ENCODE measurements at places on chromosomes 5 and 9. TPM values are rescaled to one million over a fixed set of nuclear protein-coding genes. Genes with fewer than 3 reads are reported as not detected.
A peak's percentile ranks its signal among the peaks of the same experiment; 100 is the strongest.

Gene PDE6A
- not detected for total RNA-seq

DNA sequence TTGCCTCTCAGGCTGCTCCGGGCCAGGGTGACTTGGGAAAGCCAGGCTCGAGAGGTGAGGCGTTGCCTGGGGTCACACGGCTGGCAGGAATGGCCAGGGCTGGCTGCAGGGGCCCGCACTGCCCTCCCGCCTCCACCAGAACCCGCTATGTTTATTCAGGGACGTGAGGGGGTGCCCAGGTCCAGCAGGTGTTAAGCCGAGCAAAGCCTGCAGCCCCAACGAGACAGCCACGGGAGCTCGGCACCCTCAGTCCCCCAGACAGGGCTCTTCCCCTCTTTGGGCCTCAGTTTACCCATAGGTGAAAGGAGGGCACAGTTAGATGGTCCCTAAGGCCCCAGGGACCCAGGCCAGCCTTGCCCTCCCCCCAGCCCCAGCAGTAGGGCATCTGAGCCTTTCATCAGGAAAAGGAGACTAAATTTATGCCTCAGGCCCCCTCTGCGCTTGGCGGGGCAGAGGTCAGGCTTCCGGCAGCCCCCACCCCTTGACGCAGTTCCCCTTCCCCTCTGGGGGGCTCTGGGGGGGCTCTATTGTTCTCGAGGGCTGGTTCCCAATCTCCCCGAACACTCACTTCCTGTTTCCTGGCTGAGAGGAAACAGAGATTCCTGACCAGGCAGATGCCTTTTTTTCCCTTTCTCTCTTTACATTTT, 7.1 kb upstream of the EGFL7 start:
- DNase-seq: no peak

- no peak for DNase-seq
Measured at GRCh38 chr5:107500840-107501239, 169.9 kb downstream of the EFNA5 start.

Gene CIZ1
- 128 TPM for total RNA-seq

Gene SIMC1
- 21.1 TPM for total RNA-seq

Gene NAIP
- total RNA-seq: 33.5 TPM

- no peak for DNase-seq
Measured at GRCh38 chr5:67537439-67538148, 341.0 kb upstream of the CD180 start.

Gene SPATA31E1
- not detected for total RNA-seq

Gene GABRA1
- total RNA-seq: not detected

Gene CRB2
- total RNA-seq: not detected

- DNase-seq: no peak
Measured at GRCh38 chr9:13804532-13804931, 509.4 kb downstream of the NFIB start.

DNA sequence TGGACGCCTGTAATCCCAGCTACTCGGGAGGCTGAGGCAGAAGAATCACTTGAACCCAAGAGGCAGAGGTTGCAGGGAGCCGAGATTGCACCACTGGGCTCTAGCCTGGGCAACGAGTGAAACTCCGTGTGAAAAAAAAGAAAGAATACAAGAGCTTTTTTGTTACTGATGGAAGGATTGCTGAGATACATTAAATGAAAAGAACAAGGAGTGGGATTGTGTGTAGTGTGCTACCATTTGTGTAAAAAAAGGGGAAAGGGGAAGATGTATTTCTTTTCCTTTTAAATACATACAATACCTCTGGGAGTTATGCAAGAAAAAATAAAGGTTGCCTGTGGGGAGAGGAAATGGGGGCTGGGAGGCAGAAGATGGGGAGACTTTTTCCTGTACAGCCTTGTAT, 14.7 kb upstream of the GARNL3 start:
- DNase-seq: no peak

Gene SLC6A3
- total RNA-seq: not detected

DNA sequence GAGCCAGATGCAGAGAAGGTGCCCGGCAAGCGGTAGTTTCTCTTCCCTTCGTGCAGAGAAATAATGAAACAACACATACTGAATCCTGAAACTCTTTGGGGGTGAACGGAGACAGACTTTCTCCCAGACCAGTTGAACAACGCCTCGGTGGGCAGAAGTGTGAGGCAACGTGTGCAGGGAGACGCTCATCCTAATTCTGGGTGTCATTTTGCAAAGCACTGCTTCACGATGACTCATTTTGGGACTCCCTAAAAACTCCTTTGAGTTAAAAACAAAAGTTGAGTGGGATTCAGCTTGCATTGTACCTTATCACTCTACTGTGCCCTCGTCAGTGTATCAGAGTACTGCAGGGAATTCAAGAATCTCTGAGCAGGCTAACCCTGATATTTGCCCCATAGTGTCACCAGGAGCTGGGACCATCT, 3.5 kb upstream of the NEK6 start:
- no peak for DNase-seq

- DNase-seq: no peak
Measured at GRCh38 chr9:6959270-6960000, 201.7 kb downstream of the KDM4C start.

Gene ORM2
- not detected for total RNA-seq

Gene TERT
- total RNA-seq: 0.22 TPM

DNA sequence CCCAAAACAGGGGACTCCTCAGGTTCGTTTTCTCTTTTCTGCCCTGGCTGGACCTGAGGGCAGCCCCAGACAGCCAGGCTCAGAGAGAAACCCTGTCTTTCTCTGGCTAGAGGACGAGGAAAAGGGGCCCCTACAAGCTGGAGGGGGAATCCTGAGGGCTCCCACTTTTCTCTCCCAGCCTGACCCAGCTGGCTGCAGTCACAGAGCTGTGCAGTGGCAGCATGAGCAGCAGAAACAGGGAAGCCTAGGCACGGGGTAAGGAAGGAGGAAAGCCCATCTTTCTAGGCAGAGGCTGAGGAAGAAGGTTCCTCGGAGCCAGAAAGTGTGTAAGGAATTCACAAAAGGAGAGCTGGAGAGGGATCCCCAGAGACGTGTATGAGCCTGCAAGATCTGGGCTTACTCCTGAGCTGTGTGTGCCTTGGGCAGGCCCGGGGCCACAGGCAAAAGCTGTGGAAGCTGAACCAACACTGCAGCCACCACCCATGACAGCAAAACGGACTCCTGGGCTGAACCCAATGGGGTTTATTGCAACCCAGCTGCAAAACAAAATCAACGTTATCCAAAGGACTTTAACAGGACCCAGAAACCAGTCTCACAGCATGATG, 16.2 kb downstream of the CAMSAP1 start:
- no peak for DNase-seq

- no peak for DNase-seq
Measured at GRCh38 chr5:57396701-57397100, 85.9 kb downstream of the ACTBL2 start.

- no peak for DNase-seq
Measured at GRCh38 chr9:89372979-89373378, 54.7 kb downstream of the SECISBP2 start.

Gene GABRA6
- not detected for total RNA-seq

DNA sequence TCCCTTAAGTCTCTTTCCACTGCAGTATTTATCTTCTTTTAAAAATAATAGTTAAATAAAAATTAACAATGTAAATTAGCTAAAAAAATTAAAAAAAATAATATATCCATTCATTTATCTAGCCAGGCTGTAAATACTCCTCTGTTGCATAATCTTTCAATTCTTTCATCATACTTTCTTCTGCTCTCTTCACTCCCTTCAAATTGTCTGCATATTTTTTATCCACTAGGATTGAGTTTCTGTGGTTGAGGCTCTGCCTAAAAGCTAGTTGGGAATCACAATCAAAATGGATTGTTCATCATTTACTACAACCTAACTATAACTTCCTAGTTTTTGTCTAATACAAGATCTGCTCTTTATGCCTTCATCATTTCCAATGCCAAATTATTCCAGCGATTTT, 182.2 kb downstream of the PDE4D start:
- DNase-seq: no peak

GRCh38 chr5:60960591-60960990, 15.6 kb downstream of the NDUFAF2 start:
- peak; percentile 45 for DNase-seq

- no peak for DNase-seq
Measured at GRCh38 chr9:113461285-113461684, 2.2 kb upstream of the RGS3 start.

Measured in CD4-positive, CD25-positive, alpha-beta regulatory T cell (primary cell).